RWPE1 (cell line): ENCODE measurements at places on chromosomes 6 and 20.

DNA sequence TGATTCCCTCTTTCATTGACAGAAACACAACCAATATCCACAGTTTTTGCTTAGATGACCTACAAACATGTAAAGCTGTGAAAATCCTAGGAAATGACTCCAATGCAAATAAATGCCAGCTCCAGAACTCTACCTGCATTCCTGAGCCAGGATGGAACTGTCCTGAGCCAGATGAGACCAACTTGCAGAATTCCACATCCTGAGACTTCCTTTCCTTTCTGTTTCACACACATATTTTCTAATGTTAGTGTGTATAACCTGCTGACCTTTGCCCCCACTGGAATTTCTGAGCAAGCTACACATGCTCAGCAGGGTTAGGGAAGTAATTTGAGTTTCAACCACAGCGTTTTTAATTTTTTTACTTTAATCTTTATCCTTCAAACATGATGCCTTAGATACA is 69.6 kb upstream of the ADGRF1 start:
- DNase-seq = peak; percentile 32

GRCh38 chr20:49843139-49843538 is 30.5 kb downstream of the SLC9A8 start:
- DNase-seq = no peak

DNA sequence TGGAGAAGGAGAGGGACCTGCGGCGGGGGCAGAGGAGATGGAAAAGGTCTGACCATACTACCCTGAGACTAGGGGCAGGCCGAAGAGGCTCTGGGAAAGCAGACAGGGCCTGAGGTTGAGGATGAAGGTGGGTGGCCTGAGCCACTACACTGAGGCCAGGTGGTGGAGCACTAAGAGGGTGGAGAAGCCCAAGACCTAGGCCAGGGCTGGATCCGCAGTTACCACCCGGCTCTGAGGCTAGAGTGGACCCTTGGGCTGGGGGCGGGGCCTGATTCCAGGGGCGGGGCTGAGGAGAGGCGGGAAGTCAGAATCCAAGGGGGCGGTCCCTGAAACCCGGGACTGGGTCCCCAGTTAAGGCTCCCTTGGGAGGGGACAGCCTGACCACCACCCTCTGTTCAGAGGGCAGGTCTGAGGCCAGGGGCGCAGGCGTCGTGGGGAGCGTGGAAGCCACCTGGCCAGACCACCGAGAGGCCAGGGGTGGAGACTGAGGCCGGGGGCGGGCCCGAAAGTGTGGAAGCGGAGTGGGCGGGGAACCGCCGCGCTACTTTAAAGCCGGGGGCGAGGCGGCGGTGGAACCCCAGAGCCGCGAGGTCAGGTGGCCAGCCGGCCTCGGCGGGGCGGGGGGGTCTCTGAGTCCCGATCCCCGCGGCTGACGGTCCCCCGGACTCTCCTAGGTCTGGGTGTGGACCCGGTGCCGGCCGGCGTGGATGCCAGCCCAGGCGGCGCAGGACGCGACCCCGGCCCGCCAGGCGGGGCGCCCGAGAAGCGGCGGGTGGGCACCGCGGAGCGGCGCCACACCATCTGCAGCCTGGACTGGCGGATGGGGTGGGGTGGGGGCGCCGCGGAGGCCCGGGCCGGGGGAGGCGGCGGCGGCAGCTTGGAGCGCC is 8.3 kb downstream of the CCM2L start:
- peak; percentile 91 for DNase-seq

- DNase-seq = no peak
Observed at GRCh38 chr6:139248911-139249310, 42.9 kb downstream of the TXLNB start.

DNA sequence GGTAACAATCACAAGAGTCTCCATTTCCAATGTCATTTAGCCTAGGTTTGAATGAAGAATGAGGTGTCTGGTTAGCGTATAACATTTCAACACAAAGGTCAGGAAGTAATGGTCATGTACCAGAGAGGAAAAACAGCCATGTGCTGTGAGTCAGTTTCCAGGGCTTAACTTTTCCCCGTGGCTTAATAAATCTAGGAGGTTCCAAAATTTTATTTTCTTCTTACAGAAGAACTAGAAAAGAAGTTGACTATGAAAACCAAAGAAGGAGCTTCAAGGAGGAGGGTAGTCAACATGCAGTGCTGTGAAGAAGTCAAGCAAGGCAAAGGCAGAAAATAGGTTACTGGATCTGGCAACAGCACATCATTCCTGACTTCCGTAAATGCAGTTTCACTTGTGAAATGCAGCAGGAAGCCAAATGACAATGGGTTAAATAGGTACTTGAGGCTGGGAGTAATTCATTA is 8.4 kb upstream of the GABRR2 start:
- no peak for DNase-seq

DNA sequence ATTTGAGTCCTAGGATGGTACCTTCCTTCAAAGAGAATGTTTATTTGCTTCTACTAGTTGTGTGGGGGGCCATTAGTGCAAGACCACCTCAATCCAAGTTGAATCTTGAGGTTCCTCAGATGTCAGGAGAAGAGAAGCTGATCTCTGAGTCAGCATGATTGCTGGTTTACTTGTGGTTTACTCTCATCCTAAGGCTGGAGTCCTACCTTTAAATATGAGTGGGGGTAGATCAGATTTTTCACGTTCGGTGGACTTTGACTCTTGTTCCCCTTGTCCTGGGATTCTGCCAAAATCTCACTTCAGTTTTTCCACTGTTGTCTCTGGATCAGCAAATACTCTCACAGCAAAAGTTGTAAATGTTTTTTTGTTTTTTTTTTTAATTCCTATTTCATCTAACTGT is 84.6 kb upstream of the F13A1 start:
- DNase-seq = no peak

- DNase-seq = no peak
Observed at GRCh38 chr6:145723646-145724045, 11.7 kb downstream of the EPM2A start.

DNA sequence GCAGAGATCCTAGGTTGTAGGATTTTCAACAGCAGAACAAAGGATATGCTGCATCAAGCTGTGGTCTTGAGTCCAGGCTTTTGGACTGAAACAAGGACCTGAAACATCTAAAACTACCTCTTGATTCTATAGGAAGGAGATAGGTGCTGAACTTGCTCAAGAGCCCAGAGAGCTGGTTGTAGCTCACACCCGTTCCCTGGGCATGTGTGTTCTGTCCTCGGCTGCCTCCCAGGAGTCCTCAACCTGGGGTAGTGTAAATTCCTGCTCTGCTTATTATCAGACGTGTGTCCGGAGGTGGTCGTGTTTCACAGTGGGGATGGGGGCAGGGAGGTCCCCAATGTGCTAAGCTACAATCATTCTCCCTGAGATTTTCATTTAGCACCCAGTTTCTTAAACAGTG is 4.8 kb downstream of the NOP56 start:
- DNase-seq = no peak

GRCh38 chr20:20665606-20666332 is 46.7 kb downstream of the RALGAPA2 start:
- no peak for DNase-seq

- DNase-seq = peak; percentile 97
Observed at GRCh38 chr20:48295445-48295903, 510.2 kb upstream of the SULF2 start.

DNA sequence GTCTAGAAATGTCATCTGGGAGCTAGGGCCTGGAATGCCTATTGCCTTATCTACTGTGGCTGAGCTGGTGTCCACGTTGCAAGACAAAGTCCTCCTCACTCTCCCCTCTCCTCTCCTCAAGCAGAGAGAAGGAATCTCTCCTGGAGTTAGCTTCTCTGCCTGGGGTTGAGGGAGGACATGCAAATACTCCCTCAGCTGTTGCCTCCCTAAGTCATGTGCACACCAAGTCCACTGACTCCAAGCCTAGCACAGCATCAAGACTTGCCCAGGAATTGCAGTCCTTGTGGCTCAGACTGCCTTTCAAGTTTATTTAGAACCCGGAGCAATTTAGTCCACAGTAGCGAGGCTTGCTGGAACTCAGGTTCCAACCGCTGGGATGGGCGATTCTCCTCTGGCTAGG is 38.0 kb upstream of the SCP2D1 start:
- no peak for DNase-seq

DNA sequence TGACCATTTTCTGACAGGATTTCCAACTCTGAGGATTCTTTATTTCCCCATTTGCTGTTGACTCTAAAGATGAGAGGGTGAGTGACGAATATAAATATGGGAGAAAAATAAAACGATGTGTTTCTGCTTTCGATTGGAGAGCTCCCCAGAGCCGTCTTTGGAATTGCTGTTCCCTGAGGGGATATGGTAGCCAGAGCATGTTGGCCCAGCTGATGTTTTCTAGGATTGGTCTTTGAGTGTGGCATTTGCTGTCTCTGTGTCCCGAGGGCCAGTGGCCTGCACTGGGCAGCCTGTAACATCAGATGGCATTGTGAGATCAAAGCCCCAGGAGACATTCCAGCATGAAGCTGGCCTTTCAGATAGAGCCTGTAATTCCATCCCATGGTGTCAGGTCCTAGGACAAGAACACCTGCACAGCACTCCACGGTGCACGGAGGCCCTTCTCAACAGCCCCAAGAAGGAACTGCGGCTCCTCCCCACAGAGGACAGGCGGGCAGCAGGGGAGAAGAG is 26.7 kb downstream of the PKIG start:
- DNase-seq = no peak

DNA sequence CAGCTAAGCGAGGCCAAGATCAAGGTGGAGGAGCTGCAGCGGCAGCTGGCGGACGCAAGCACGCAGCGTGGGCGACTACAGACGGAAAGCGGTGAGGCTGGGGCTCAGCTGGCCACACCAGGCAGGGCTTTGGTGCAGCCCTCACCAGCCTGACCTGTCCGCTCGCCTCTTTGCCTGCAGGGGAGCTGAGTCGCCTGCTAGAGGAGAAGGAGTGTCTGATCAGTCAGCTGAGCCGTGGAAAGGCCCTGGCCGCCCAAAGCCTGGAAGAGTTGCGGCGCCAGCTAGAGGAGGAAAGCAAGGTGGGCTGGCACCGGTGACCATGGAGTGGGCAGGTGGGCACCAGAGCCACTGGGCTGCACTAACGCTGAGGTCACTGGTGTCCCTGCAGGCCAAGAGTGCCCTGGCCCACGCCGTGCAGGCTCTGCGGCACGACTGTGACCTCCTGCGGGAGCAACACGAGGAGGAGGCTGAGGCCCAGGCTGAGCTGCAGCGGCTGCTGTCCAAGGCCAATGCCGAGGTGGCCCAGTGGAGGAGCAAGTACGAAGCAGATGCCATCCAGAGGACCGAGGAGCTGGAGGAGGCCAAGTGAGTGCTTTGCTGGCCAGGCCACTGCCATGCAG is 42.8 kb downstream of the MYH7B start:
- no peak for DNase-seq

DNA sequence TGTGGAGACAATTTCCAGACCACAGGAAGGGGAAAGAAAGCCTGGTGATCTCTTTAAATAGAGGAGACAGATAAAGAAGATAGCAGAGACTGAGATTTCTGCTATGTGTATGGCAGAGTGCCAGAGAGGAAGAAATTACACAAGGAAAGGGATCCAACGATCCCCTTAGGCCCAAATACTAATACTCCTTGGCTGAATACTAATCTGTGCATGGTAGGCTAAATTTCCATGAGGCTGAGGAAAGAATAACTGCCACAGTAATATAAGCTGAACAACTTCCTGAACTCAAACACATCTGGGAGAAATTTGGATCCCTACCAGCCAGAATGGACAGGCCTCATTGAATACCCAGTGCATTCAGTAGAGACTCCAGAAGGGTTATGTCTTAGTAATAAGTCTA is 83.3 kb upstream of the TNFAIP3 start:
- no peak for DNase-seq

- no peak for DNase-seq
Observed at GRCh38 chr6:92566632-92567031, 852.7 kb downstream of the EPHA7 start.

GRCh38 chr6:105192707-105193465 is 13.1 kb upstream of the POPDC3 start:
- peak; percentile 18 for DNase-seq

DNA sequence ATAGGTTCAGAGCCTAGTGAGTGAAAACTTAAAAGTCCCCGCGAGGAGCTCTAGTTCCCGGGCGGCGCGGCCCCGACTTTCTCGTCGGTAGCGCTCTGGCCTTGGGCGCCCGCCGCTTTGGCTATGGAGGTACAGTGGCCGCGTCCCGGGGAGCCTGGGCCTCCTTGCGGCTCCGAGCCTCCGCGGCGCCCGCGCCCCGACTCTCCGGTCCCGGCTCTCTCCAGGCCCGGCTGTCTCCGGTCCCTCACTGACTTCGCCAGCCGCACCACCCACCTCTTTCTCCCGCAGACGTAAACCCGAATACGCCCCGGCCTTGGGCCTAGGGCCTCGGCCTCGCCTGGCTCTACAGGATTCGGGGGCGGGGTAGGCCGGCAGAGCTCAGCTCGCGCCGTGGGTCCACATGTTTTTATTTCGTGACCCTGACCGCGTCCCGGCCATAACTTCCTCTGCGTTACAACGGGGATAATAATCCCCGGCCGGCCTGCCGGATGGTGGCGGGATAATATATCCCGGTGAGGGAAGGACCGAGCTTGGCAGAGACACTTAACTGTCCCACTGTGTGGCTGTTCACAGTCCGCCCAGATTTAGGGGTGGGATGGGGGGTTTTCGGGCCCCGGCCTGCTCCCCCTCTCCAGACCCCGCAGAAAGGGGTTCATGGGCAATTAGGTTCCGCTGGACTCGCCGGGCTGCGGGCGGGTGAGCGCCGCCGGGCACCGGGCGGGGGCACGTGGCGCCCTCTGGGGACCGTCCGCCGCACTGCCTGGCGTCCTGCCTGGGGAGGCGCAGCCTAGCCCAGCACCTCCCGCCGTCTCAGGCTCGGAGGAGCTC is 10.0 kb upstream of the TBX18 start:
- DNase-seq = peak; percentile 71

DNA sequence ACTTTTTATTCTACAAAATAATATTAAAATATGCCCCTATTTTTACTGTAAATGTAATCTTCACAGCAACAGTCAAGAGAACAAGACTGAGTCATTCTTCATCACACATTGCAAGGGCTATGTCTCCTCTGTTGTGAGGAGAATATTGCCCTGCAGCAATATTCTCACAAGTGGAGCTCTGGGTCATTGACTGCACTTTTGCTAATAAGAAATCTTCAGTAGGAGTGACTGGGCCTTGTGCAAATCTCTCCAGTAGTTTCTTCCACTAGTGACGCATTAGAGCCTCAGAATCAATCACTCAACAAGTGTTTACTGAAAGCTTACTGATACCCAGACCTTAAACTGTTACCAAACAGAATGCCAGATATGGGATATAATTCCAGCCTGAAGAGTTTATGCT is 49.1 kb downstream of the LAMA2 start:
- DNase-seq = peak; percentile 60

DNA sequence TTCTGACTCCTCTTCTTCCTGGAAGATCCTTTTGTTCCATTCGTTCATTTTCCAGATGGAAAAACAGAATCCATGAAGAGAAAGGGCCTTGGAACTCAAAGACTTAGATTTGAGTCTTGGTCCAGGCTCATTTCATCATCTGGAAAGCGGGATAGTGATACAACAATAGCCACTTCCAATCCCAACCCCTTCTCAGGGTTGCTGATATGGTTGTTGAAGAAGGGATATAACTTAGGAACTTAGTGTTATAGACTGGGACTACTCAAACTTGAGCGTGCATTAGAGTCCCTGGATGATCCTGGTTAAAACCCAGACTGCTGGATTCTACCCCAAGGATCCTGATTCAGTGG is 1.3 kb downstream of the GDAP1L1 start:
- no peak for DNase-seq

GRCh38 chr6:13916230-13916944 is 8.4 kb upstream of the RNF182 start:
- no peak for DNase-seq
